ENCODE measurements at places on chromosomes 13 and 19.

GRCh38 chr19:38932425-38933179 is 1.9 kb downstream of the MRPS12 start:
- no peak for DNase-seq

GRCh38 chr13:58085819-58086218 is 454.3 kb downstream of the PCDH17 start:
- no peak for DNase-seq

GRCh38 chr13:29853131-29853530 is 2.7 kb upstream of the UBL3 start:
- DNase-seq: no peak

DNA sequence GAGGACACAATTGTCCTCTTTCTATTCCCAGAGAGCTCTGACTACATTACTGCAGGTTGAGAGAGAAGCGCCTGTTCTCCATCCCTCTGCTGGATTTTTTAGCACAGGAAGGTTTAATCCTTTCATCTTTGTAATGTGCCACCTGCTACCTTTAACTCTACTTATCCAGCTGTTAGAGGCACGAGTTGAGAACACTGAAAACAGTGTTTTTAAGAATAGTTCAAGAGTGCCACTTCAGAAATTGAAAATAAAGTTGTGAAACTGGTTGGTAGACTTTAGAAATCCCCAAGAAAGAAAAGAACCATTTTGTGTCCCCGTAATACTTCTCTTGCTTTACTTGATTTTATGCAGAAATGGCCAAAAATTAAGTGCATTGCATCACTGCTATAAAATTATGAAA is 20.6 kb downstream of the FREM2 start:
- no peak for DNase-seq

GRCh38 chr19:54882758-54883157 is 8.7 kb downstream of the FCAR start:
- DNase-seq: no peak

DNA sequence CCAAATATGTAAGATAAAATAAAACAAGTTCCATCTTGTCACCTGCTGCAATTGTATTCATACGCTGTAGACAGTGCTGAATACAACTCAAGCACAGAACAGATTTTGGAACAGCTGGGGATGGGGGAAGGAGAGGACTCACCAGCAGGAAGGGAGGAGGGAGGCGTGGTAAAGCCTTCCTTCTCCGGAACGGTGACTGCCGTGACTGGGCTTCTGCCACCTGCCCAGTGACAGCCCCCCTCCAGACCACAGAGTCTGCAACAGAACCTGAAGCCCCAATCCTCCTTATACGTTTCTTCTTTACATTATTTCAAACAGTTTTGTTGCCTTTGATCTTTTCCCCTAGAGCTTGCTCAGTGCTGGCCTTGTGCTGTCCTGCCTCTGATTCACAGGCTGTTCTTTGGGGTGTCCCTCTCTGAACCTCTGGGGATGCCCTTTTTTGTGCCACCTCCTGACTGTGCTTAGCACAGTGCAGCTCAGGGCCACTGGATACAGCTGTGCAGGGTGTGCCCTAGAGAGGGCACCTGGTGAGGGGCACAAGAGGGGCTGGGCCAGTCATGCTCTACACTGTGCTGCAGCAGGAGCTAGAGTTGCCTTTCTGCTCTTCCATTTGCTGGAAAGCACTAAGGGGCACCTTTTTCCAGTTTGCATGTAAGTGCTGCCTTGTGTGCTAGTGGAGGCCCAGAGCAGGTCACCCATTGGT is 213.0 kb downstream of the ZIC5 start:
- no peak for DNase-seq

- no peak for DNase-seq
These were observed 149 bp downstream of the MED26 start for GRCh38 chr19:16627928-16628182.

DNA sequence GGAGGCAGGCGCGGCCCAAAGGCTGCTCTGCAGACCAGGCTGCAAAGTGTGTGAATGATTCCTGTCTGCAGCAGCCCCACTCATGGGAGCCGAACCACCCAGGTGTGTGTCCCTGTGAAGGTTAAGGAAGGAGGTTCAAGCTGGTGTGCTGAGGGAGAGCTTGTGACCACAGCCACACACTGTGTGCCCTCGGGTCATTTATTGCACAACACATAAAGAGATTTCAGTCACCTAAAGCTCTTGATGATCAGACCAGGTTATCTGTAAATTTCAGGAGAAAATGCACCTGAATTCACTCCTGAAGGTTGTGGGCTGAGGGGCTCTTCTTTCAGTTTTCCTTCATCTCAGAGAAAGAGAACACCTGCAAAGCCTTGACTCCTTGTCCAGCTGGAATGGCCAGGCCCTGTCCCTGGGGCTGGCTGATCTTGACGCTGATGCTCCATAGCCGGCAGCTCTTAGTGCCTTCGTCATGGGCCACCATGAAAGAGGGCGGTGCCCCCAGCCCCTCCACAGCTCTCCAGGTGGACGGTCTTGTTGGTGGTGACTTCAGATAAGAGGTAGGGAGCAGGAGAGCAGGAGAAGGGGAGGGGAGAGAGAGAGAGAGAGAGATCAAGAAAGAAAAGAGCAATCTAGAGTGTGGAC is 110.8 kb upstream of the C1QTNF9B start:
- no peak for DNase-seq

- no peak for DNase-seq
These were observed 42.3 kb upstream of the MEDAG start for GRCh38 chr13:30863796-30864195.

- DNase-seq: no peak
These were observed 5.2 kb downstream of the TGDS start for GRCh38 chr13:94590744-94591143.

DNA sequence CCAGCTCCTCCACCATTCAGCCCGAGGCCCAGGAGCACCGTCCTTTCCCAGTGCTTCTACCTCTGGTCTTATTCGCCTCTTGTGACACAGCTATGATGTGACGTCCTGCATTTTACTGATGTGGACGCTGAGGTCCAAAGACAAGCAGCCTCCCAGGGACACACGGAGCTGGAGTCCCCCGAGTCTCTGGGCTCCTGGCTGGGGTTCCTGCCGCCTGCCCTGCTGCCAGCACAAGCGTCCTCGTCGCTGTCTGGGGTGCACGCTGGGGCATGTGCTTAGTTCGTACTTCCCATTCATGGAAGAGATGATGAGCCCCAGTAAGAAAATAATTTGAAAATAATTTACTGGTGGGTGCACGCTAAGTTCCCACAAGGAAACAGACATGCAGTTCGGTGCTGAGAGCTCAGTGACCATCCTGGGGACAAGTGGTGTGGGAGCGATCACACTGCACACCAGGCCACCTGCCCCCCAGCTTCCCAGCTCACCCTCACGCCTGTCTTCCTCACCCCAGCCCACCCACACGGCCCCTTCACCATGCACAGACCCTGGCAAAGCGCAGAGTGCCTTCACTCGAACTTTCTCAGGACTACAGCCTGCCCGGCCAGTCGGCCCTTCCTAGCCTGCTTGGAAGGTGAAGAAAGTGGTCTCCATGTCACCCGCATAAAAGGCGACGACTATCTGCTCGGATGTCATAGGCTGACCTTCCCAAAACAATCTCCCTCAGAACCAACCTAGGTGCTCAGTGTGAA is 14.2 kb upstream of the CFAP97D2 start:
- no peak for DNase-seq

GRCh38 chr13:30121666-30122065 is 185.7 kb downstream of the KATNAL1 start:
- DNase-seq: no peak

DNA sequence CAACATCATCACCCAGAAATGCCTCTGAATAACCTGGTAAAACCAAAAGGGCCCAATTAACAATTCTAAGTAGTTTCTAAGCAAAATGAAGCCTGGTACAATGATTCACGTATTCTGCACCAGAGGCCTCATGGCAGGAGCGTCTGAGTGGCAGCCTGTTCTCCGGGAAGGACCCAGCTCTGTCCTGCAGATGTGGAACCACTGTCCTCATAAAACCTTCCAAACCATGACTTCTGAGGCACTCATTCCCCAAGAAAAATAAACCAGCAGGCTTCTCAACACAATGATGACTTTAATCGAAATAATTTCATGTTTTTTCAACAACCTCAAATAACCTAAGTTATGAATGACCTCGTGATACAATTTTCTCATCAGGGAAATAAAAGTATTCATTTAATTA is 89.9 kb downstream of the STK24 start:
- no peak for DNase-seq

- DNase-seq: no peak
These were observed 230.1 kb upstream of the MIR17HG start for GRCh38 chr13:91117351-91117750.

DNA sequence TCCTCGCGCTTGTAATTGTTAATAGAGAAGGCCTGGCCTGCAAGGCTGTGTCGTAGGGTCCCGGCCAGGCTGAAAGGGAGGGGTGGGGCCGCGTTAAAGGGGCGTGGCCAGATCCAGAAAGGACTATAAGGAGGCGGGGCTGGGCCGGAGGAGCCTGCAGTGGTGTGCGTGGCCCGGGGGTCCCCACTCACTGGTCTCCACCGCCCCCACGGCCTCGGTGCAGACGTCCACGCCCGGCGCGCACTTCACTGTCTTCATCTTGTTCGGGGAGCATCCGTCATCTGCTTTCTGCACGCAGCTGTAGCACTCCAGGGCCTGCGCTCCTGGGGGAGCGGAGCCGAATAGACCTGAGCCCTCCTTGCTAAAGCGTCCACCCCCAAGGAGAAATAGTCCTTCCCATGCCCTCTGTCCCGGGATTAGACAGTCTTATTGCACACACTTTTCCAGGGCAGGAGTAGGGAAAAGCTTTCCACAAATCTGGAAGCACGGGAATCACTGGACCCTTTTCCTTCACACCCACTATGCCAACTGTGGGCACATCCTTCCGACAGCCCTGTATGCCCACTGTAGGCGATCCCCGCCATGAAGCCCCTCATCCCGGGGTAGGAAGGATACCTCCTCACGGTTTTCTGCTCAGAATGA is 1.2 kb downstream of the LYPD3 start:
- DNase-seq: no peak

DNA sequence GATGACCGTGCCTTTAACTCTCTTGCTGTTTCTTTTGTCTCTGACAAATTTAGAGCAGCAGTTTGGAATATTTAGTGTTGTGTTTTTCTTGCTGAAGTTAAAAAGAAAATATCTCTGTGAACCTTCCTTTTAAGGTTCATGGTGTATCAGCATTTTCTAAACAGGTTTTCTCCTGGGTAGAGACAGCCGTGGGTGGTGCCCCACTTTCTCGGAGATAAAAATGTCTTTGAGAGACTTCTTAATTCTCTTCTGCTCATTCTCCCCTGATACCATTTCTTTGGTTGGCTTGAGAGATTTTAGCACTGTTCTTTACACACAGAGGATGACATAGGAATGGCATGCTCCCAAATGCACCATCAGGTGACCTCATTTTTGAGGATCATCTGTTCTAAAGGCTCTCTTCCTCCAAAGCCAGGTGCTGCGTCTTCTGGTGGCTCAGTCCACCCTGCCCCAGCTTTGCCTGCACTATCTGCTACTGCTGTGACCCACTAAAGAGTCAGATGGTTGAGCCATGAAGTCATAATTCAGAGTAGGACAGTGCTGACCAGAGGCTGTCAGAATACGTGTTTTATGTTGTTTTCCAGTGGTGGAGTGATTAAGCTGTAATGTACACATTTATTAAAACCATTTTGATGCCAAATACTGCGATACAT is 90.3 kb upstream of the SLC10A2 start:
- no peak for DNase-seq

GRCh38 chr19:41591951-41592562 is 16.1 kb downstream of the CEACAM21 start:
- no peak for DNase-seq

GRCh38 chr19:41420101-41420880 is 6.9 kb downstream of the B3GNT8 start:
- no peak for DNase-seq

GRCh38 chr19:30552593-30552992 is 180.4 kb downstream of the ZNF536 start:
- no peak for DNase-seq

- DNase-seq: no peak
These were observed 38.0 kb upstream of the URI1 start for GRCh38 chr19:29904017-29904416.

DNA sequence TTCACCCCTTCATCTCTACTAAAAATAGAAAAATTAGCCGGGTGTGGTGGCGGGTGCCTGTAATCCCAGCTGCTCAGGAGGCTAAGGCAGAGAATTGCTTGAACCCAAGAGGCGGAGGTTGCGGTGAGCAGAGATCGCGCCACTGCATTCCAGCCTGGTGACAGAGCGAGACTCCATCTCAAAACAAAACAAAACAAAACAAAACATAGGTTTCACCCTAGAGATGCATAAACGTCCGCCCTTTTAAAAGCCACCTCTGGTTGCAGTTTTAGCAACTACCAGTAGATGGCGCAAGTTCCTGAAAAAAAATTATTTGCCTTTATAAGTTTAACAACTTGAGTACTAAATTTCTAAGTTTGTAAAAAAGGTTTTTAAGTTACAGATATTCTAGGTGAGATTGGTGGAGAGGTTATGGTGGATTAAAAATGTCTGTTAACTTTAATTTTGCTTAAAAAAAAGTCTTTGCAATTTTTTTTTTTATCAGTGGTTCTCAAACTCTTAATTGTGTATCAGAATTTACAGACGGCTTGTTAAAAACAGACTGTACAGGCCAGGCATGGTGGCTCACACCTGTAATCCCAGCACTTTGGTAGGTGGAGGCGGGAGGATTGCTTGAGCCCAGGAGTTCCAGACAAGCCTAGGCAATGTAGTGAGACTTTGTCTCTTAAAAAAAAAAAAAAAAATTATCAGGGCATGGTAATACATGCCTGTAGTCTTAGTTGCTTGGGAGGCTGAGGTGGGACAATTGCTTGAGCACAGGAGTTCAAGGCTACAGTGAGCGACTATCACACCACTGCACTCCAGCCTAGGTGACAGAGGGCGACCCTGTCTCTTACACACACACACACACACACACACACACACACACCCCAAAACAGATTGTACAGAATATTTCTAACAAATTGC is 42.1 kb downstream of the NAA16 start:
- DNase-seq: peak; percentile 32

DNA sequence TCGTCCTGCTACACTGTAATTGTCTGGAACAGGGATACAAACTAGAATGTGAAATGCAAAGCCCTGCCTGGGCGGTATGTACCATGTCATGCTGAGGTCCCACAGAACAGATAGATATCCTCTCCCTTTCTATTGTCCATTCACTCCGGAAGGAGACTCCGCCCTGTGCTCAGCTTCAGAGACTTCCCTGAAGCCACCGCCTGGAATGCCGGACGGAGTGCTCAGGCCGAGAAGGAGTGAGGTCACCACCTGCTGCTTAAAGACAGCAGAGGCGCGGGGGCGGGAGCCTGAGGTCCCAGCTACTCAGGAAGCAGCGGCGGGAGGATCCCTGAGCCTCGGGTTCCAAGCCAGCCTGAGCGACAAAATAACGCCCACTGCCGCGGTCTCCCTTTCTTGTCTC is 890 bp upstream of the ZNF611 start:
- DNase-seq: peak; percentile 76

All from muscle of back (tissue), 13 donors.